ENCODE measurements at places on chromosomes 11 and 22.

DNA sequence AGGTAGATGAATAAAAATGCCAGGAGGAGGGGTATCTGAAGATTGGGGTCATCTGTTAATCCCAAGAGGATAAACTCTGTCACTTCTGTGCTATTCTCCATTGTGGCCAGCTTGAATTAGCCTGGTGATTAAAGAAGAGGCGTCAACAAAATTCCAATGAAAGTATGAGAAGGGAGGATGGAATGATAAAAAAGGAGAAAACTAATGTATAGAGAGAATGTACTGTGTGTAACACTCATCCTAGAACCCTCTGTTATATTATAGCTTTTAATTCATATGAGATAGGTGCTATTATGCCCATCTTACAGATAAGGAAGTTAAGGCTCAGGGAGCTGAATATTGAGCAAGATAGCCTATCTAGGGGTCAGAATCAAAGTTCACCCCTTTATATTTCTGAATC is at the start of gene OR5B21:
OR5B21 (minus strand) TSS at position 101 of the 400 bp plus-strand sequence; CDS start at position 101, 0 bp downstream.
- DNase-seq = no peak

DNA sequence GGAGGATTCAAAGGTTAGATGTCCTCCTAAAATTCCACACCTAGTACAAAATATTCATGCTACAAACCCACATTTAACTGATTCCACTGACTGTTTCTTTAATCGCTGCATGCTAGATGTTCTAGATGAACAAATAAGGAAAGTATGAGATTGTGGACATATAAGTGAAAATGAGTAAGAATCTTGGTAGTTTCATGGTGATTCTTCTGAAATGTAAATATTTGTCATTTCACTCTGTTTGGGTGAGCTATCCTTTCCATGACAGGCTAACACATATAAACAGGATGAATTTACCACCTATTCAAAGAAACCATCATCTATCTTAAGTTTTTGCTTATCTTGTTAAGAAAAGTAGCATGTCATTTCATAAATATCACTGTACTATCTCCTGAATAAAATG is 14.8 kb downstream of the OR5B3 start:
- DNase-seq = no peak

GRCh38 chr11:112185883-112186282 is 10.6 kb downstream of the BCO2 start:
- no peak for DNase-seq

- DNase-seq = peak; percentile 25
Measured at GRCh38 chr11:102111787-102112508, 1.7 kb downstream of the YAP1 start.

DNA sequence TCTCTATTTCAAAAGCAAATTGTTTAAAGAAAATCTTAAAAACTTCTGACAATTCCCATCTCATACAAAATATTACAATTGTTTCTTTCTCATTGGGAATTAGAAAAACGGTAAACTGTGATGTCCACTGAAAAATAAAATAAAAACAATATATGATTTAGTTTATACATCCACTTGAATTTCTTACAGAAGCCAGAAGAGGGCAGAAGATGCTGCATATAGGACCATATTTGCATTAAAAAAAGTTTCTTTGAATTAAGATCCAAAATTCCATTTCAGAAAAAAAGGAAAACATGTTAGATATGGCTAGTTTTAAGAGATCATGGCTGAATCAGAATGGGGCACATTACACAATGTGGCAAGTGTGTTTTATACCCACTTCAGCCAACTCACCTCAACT is 39.3 kb upstream of the LRRC4C start:
- DNase-seq = no peak

GRCh38 chr11:105389952-105390351 is 219.9 kb upstream of the GRIA4 start:
- no peak for DNase-seq

DNA sequence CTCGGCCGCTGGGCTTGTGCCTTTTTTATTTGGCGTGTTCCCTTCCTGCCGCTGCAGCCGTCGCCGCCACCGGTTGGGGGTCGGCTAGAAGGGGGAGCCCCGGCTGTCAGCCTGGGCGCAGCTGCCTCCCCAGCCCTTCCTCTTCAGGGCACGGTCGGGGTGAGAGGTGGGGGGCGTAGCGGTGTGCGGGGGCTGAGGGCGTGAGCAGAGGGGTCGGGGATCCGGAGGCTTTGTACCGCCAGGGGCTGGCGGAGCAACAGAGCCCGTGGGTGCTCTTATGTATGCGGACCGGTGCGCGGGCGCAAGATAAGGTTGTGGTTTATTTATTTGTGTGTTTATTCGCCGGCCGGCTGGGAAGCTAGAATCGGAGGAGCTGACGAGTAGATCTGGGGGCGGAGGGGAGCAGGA is 477 bp downstream of the ZBTB16 start:
- DNase-seq = no peak

DNA sequence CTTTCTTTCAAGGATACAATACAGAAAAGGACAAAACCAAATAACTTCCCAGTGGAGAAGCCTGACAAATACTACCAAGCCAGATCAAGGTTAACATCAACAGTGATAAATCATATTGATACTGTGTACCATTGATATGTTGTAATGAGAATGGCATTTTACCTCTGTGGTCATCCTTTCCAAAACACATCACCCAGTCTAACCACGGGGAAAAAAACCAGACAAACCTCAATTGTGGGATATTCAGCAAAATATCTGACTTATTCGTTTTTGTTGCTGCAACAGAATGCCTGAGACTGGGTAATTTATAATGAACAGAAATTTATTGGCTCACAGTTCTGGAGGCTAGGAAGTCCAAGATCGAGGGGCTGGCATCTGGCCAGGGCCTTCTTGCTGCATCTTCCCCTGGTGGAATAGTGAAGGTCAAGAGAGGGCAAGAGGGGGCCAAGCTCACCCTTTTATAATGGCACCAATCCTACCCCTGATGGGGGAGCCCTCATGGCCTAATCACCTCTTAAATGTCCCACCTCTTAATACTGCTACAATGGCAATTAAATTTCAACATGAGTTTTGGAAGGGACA is 66.1 kb downstream of the FAM76B start:
- no peak for DNase-seq

GRCh38 chr11:130115218-130115617 is 44.4 kb upstream of the ST14 start:
- no peak for DNase-seq

- no peak for DNase-seq
Measured at GRCh38 chr11:111736621-111737443, 29.4 kb downstream of the PPP2R1B start.

GRCh38 chr11:103731670-103732069 is 304.8 kb upstream of the DDI1 start:
- DNase-seq = no peak

DNA sequence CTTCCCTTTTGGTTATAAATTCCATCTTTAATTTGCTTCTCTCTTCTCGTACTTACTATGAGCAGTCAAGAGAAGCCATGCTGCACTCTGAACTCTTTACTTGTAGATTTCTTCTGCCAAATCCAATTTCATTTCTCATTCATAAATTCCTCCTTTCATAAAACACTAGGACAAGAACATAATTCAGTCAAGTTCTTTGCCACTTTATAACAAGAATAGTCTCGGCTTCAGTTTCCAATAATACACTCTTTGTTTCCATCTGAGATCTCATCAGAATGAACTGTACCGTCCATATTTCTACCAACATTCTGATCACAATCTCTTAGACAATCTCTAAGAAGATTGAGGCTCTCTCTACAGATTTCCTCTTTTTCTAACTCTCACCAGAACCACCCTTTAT is 25.1 kb downstream of the IZUMO1R start:
- DNase-seq = no peak

DNA sequence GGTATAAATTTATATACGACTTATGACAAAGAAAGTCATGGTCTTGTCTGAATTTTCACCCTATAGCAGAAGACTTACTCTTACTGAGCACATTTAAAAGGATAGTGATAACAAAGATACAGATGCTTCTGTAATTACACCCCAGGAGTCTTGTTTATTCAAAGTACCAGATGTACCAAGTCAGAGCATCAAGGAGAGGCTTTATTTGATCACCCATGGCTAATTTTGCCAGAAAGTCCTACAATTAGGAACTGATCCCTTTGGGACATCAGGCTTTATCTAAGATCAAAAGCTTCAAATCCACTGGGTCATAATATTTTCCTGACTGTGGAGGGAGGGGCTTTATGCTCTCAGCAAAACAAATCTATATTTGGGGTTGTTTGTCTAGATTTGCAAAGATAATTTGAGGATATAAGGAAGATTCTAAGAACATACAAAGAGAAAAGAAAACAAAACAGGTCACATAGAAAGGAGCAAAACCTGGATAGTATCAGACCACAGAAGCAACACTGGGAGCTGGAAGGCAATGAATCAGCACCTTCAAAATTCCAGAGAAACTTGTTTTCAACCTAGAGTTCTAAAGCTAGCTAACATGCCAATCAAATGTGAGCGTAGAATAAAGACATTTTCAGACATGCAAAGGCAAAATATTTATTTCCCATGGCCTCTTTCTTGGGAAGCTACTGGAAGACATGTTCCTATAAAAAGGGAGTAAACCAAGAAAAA is 124.8 kb upstream of the CSNK2A3 start:
- no peak for DNase-seq

DNA sequence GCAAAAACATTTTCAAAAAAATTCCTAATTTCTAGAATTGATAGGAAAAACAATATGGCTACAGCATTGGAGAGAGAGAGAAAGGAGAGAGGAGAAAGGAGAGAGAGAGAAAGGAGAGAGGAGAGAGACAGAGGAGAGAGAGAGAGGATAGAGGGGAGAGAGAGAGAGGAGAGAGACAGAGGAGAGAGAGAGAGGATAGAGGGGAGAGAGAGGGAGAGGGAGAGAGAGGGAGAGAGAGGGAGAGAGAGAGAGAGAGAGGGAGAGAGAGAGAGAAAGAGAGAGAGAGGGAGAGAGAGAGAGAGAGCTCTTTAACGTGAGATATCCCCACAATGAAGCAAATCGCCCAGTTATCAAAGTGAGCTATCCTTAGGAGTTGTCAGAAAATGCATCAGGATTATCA is 737 bp upstream of the TYR start:
- DNase-seq = no peak

GRCh38 chr11:93225662-93226061 is 27.9 kb upstream of the SLC36A4 start:
- DNase-seq = peak; percentile 8

GRCh38 chr22:30610299-30610698 is 3.3 kb downstream of the TCN2 start:
- DNase-seq = no peak

GRCh38 chr22:43743131-43743530 is 69.0 kb downstream of the EFCAB6 start:
- no peak for DNase-seq

GRCh38 chr11:65498042-65498726 is 661 bp upstream of the MALAT1 start:
- DNase-seq = peak; percentile 74

- no peak for DNase-seq
Measured at GRCh38 chr22:38631724-38632123, 24.5 kb downstream of the FAM227A start.

- DNase-seq = no peak
Measured at GRCh38 chr11:8221046-8221723, 42.5 kb downstream of the LMO1 start.

DNA sequence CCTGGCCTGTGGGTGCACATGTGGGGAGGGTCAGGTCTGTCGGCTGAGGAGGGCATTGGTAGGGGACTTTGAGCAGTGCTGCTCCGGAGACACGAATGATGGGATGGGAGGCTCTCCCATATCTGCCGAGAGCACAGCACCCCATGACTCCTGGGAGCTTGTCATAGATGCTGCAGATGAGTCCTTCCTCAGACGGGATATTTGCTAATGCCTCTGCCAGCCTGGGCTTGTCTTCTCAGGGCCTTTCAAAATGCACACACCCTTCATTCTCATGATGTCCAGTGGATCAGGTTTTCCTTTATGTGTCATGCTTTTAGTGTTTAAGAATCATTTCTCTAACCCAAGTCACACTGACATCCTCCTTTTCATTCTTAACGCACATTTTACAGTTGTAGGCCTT is 8.1 kb upstream of the RNH1 start:
- no peak for DNase-seq

DNA sequence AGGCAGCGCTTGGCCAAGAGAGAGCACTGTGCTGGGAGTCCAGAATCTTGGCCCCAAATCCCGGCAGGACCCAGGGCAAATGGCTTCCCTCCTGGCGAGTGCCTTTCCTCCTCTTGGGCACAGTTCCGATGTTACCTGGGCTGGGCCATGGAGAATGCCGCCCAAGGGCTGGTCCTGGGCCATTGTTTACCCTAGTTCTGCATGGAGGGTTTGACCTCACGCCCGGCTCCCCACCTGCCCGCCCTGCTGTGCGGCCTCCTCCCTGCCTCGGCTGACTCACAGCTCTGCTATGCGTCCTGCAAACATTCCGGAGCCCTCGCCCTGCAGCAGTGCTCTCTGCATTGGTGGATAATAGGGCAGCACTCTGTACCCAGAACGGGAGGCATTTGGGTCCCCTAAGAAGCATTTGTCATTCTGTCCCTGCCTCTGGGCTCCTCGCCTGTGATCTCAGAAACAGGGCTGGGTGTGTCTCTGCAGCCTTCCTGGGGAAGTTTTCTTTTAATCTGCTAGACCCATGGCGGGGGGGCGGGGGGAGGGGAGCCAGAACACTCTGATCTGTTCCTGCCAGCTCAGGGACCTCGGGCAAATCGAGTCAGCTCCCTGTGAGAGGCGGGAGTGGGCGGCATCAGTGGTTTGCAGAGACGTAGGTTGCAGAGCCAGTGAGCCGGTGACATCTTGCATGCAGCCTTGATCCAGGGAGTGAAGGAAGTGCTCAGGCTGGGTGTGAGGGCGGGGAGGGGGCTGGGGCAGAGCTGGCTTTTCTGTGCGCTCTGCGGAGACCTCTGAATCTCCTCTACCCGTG is 32.9 kb upstream of the SMIM38 start:
- peak; percentile 15 for DNase-seq

GRCh38 chr11:33005175-33005574 is 10.5 kb upstream of the DEPDC7 start:
- DNase-seq = peak; percentile 15

GRCh38 chr11:125591649-125592304 is 875 bp upstream of the STT3A start:
- peak; percentile 35 for DNase-seq

DNA sequence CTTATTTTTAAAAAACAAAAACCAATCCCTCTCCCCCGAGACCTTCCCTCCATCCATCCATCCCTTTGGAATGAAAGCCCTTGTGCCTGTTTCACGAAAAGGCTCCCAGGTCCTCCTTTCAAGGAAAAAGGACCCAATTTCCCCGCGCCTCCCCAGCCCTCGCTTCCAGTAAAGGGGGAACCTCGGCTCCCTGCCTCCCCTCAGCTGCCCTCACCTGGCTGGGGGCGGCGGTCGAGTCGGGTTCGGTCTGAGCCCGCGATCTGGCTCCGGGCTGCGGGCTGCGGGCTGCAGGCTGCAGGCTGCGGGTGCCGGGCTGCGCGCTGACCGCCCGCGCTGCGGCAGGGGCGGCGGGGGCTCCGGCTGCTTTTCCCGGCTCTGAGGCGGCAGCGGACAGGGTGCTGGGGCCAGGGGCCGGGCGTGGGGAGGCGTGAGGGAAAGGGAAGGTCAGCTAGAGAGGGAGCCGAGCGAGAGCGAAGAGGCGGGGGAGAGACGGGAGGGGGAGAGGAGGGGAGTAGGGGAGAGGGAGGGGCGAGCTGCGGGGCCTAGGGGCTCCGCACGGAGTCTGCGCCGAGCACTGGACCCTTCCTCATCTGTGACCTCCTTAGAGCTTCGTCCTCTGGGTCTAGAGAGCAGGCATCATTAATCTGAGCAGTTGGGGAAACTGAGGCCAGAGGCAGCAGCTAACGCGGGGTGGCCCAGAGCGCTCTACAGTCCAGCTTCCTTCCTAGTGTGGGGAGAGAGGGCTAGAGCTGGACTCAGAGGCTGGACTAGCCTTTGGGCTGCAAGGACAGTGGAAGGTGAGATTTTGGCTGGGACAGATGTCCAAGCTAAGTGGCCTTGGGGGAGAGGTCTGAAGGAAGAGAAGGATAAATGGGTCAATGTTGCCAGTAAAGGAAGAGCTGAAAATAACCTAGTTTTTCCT is at the start of gene C1QTNF4:
C1QTNF4 (minus strand) TSS at position 478 of the 922 bp plus-strand sequence. CDS start 3,601 bp downstream, outside the sequence.
- DNase-seq = no peak

Measured in activated CD4-positive, alpha-beta T cell treated with anti-CD3 and anti-CD28 coated beads, Interleukin-2, Interleukin-4, amounts not matched to agents 100 ng/mL and 50 ng/mL, durations not matched to agents 16 hours and 8 hours (primary cell).